ENCODE measurements at places on chromosomes 5 and 9. TPM values are rescaled to one million over a fixed set of nuclear protein-coding genes. Genes with fewer than 3 reads are reported as not detected.

- no peak overlapping the region for H3K27ac ChIP-seq
- H3K27me3 ChIP-seq = no peaks in the 10 kb centered on the region
- DNase-seq = no peak
- H3K4me3 ChIP-seq = no peak overlapping the region
- H3K4me1 ChIP-seq = no peaks in the 10 kb centered on the region
Observed at GRCh38 chr5:17292434-17293015, 75.1 kb downstream of the BASP1 start.

DNA sequence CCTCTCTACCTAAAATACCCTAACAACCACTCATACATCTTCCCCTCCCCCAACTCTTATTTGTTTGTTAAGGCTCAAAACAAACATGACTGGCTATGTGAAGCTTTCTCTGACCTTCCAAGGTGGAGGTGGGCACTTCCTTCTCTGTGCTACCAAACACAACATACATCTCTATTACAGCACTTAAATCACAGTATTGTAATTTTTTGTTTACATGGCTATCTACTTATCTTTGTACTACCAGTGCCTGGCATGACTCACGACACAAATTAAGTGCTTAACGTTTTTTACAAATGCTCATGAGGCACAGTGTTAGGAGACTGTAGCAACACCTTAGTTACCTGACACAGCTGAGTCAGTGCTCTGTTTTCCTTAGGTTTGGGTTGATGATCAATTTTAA is 18.6 kb downstream of the HOMER1 start:
- H3K27ac ChIP-seq = no peak overlapping the region
- H3K27me3 ChIP-seq = no peaks in the 10 kb centered on the region
- no peak overlapping the region for H3K4me3 ChIP-seq

DNA sequence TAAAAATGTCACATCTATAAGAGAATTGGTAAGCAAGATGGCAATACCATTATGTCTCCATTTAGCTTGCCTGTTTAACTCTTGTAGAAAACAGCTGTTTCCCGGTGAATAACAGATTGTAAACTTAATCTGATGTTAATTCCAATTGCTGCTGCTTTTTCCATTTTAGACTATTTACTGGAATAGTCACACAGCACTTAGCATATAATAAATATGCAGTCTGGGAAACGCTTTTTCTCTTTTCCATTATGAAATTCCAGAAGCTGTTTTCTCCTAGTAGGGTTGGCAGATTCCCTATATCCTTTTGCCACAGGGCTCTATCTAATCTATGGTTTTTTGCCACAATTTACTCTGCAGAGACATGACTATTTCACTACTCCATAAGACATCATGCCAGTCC is 148.0 kb downstream of the CEMIP2 start:
- H3K27ac ChIP-seq = no peak overlapping the region
- no peaks in the 10 kb centered on the region for H3K27me3 ChIP-seq
- no peak overlapping the region for H3K4me3 ChIP-seq
- DNase-seq = no peak
- H3K4me1 ChIP-seq = no peaks in the 10 kb centered on the region

The FUT7 gene
- total RNA-seq = 1.7 TPM

DNA sequence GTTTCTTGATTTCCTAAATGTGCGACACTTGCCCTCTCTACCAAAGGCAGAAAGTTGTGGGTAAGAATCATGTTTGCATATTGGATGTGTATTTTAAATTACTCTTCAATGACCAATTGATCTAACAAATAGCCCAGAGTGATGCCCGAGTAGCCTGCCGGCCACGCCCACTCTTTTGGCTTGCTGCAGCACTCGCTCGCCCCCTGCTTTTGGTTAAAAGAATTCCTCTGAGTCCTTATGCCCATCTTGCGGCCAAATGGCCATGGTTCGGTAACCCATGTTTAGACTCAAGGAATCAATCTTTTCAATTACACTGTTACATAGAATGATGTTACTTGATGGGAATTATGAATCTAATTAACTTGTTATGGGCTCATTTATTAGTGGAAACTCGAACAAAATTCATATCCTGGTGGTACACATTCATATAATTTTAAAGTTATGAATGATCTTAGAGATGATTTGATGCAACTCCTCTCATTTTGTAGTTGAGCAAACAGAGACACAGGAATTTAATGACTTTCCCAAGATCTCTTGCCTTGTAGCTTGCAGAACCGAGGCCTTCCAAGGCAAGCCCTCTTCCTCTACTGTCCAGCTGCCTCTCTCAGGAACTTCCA is 36.5 kb downstream of the PPIC start:
- H3K4me3 ChIP-seq = no peak overlapping the region
- no peak overlapping the region for H3K27ac ChIP-seq
- no peaks in the 10 kb centered on the region for H3K4me1 ChIP-seq
- H3K27me3 ChIP-seq = no peaks in the 10 kb centered on the region

The COL15A1 gene
- not detected for total RNA-seq

The C9orf153 gene
- total RNA-seq = 0.66 TPM

DNA sequence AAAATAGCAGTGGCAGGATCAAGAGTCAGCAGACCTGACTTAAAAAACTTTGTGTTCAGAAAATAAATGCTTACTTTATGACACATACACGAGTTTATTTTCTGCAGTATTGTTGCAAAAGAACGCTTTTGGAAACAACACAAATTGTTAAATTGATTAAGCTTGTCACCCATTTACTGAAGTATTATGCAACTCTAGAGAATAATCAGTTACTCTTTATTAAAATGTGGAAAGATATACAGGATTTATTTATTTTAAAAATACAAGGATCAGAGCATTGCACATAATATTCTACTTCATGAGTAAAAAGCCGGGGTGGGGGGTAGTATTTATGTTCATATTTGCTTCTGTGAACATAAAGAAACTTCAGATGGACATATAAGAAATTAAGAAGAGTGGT is 20.0 kb downstream of the FYB1 start:
- no peak for DNase-seq
- no peaks in the 10 kb centered on the region for H3K27me3 ChIP-seq
- H3K27ac ChIP-seq = no peak overlapping the region
- peak overlapping the region; percentile 76 for H3K4me3 ChIP-seq
- peaks cover 21% of the 10 kb centered on the region for H3K36me3 ChIP-seq

The LCN9 gene
- total RNA-seq = not detected

DNA sequence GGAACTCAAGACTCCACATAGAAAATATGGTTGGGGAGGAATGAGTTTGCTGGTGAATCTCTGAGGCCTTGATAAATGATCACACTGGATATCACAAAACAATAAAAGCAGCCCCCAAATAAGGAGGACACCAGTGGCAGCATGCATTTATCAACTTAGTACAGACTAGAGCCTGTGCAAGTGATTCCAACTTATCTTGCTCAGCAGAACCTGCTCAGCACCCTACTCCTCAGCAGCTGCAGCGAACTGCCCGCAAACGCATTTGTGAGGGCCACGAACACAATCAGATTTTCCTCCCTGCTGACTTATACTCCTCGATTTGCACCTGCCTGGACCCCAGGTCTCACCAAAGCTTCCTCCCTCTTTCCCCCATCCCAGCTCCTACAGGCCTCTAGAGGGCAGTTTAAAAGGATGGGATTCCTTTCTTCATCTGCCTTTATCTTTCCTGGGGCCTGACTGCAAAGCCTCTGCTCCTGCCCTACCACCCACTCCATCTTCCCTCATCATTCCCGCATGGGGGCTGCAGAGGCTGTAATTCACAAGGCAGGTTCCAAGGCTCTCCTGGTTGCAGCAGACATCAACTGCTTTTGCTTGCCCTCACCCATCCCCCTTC is 41.2 kb downstream of the ANKS6 start:
- no peak for DNase-seq
- no peak overlapping the region for H3K4me3 ChIP-seq
- no peaks in the 10 kb centered on the region for H3K4me1 ChIP-seq
- no peaks in the 10 kb centered on the region for H3K27me3 ChIP-seq
- H3K36me3 ChIP-seq = peaks cover 20% of the 10 kb centered on the region

- DNase-seq = no peak
- no peak overlapping the region for H3K27ac ChIP-seq
- no peak overlapping the region for H3K4me3 ChIP-seq
- no peaks in the 10 kb centered on the region for H3K27me3 ChIP-seq
- no peaks in the 10 kb centered on the region for H3K4me1 ChIP-seq
Observed at GRCh38 chr9:136576269-136576626, 30.4 kb upstream of the NOTCH1 start.

The MLANA gene
- total RNA-seq = not detected

GRCh38 chr5:53424686-53425615 is 55.5 kb upstream of the FST start:
- no peaks in the 10 kb centered on the region for H3K36me3 ChIP-seq
- no peak for DNase-seq
- H3K27ac ChIP-seq = no peak overlapping the region
- no peaks in the 10 kb centered on the region for H3K4me1 ChIP-seq
- H3K4me3 ChIP-seq = no peak overlapping the region
- no peaks in the 10 kb centered on the region for H3K27me3 ChIP-seq

GRCh38 chr9:83060556-83060955 is 2.4 kb downstream of the RASEF start:
- no peaks in the 10 kb centered on the region for H3K4me1 ChIP-seq
- H3K27ac ChIP-seq = no peak overlapping the region
- H3K4me3 ChIP-seq = no peak overlapping the region
- no peaks in the 10 kb centered on the region for H3K36me3 ChIP-seq
